ENCODE measurements at places on chromosomes 6 and 20. TPM values are rescaled to one million over a fixed set of nuclear protein-coding genes. Genes with fewer than 3 reads are reported as not detected.

Gene NKX2-2
- not detected for total RNA-seq

Gene VGLL2
- not detected for total RNA-seq

Gene SRMS
- total RNA-seq = 0.63 TPM

Gene ZFP64
- 16.2 TPM for total RNA-seq

Gene DCDC2
- total RNA-seq = 0.11 TPM

Gene CYB5R4
- 5.6 TPM for total RNA-seq

Gene BACH2
- 7.0 TPM for total RNA-seq

- no peaks in the 10 kb centered on the region for H3K36me3 ChIP-seq
- H3K27ac ChIP-seq = no peak overlapping the region
- H3K4me1 ChIP-seq = peaks cover 22% of the 10 kb centered on the region
- H3K4me3 ChIP-seq = no peak overlapping the region
- peak; percentile 25 for DNase-seq
Observed at GRCh38 chr6:2158596-2159271, 86.7 kb downstream of the GMDS start.

DNA sequence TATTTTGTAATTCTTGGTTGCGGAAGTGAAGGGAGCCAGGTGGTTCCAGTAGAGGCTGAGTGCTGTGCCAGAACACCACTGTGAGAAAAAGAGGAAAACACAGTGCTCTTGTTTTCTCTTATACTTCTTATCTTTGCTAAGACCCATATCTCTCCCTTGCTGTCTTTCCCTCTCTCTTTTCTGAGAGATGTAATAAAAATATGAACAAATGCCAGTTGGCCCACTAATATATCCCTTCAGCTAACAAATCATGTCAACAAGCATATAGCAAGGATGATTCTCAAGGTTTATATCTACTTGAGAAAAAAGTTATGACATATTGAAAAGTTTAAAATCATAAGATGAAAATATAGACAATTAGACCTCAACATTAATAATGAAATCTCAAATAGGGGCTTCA, 758.3 kb downstream of the HDGFL1 start:
- no peak for DNase-seq
- no peak overlapping the region for H3K4me3 ChIP-seq
- H3K36me3 ChIP-seq = no peaks in the 10 kb centered on the region
- no peaks in the 10 kb centered on the region for H3K4me1 ChIP-seq
- no peaks in the 10 kb centered on the region for H3K27me3 ChIP-seq

DNA sequence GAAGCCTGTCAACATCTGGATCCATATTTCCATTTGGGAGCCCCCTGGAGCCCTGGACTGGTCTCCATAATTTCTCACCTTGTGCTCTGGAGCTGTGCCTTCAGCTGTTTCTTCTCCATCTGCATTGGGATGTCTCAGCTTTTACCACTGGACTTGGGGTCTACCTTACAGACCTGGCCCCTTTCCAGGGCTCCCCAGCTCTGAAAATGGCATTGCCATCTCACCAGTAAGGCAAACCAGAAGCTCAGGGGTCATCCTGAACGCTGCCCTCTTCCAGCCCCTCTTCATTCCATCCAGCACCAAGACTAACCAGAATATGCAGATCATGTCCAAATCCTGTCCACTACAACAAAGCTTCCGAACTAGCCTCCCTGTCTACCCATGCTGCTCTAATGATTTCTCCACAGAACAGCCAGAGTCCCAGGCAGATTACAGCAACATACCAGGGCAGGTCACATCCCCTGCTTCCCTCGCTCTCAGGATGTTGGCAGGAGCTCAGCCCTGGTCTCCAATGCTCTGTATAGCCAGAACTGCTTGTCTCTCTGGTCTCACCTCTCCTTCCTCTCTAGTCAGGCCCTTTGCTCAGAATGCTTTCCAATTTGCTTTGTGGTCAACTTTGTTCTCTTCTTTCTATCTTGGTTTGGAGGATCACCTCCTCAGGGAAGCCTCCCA, 17.7 kb upstream of the NNAT start:
- H3K27me3 ChIP-seq = no peaks in the 10 kb centered on the region
- H3K4me3 ChIP-seq = no peak overlapping the region
- peaks cover 8% of the 10 kb centered on the region for H3K36me3 ChIP-seq
- peaks cover 6% of the 10 kb centered on the region for H3K4me1 ChIP-seq

DNA sequence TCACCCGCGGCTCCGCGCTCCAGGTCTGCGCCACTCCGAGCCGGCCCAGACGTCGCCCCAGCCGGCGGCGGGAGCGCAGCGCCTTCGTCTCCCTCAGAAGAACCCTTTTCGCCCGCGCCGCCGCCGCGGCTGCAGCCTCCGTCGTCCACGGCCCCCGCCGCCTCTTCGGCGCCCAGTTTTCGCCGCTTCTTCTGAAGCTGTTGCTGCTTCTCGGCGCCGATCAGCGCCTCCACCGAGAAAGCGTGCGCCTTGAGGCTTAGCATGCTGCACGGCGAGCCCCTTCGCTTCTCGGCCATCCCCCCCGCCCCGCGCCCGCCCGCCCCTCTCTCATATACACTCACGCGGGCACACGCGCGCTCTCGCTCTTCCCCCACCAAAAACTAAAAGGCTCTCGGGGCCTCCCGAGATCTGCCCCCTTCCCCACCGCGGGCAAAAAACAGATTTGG, 489 bp downstream of the TBX18 start:
- no peaks in the 10 kb centered on the region for H3K4me1 ChIP-seq
- H3K27ac ChIP-seq = no peak overlapping the region
- no peak for DNase-seq
- no peaks in the 10 kb centered on the region for H3K36me3 ChIP-seq
- H3K27me3 ChIP-seq = peaks cover 78% of the 10 kb centered on the region

- no peaks in the 10 kb centered on the region for H3K36me3 ChIP-seq
- H3K4me3 ChIP-seq = no peak overlapping the region
- H3K27me3 ChIP-seq = peaks cover 22% of the 10 kb centered on the region
- H3K4me1 ChIP-seq = no peaks in the 10 kb centered on the region
Observed at GRCh38 chr6:116465246-116465645, 4.1 kb downstream of the CALHM6 start.

DNA sequence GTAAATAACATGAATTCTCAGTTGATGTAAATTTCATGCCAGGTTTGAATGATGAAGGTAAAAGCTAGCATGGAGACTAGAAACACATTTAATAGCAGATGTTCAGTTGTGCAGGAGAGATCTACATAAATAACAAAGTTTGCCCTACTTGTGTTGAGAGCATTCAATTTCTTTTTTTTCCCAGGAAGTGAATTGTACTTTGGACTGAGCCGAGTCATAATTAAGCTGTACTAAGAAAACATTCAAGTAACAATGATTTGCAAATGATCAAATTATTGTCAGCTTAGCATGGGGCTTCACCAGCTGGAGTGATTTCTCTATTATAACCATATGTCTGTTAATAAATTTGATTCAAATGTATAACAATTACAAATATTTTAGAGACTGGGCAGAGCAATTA, 893.5 kb upstream of the MAP3K7 start:
- no peak overlapping the region for H3K27ac ChIP-seq
- H3K36me3 ChIP-seq = no peaks in the 10 kb centered on the region
- H3K4me1 ChIP-seq = peaks cover 12% of the 10 kb centered on the region

DNA sequence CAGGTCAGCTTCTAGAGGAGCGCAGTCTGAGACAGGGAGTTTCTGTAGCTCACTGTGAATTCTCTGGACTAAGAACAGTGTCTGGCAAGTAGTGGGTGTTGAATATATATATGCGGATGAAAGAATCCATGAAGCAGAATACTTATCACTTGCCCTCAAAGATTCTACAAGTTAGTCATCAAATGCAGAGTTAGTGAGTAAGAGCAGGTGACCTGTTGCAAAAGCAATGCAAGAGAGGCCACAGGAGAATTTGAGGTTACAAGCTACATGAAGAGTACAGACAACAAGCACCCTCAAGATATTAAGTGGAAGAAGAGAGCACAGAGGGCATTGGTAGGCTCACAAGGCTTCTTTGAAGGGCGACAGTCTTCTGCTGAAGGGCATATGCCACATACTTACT, 103.4 kb upstream of the BTBD3 start:
- H3K27ac ChIP-seq = no peak overlapping the region
- no peaks in the 10 kb centered on the region for H3K27me3 ChIP-seq
- DNase-seq = peak; percentile 59
- H3K36me3 ChIP-seq = no peaks in the 10 kb centered on the region
- peaks cover 26% of the 10 kb centered on the region for H3K4me1 ChIP-seq

DNA sequence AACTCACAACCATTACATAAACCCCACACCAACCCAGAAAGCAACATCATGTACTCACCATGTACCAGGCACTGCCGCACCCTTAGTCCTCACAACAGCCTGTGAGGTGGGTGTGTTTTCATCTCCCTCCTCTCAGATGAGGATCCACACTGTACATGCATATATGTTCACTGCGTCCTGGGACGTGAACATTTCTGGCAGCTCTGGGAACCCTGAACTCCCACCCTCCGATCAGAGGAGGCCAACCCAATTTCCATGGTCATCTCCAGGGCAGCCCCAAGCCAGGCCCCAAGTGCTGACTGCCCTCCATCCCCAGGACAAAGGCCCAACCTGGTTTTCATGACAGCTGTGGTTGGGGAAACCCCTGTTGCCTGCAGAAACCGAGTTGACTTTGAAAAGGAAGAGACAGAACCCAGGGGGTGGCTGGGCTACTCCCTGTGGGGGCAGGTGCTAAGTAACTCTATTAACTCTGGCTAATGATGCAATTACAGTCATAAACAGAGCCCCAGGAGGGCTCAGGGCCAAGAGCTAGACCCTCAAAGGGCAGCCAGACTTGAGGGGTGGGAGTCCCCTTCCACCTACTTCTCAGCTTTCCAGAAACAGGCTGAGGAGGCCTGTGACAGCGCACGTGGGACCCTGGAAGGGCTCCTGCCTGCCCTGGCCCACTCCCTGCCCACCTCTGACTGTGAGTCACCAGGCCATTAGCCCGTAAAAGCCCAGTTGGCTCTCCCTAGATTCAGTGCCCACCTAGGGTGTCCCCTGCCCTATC, 2.6 kb downstream of the TFEB start:
- peaks cover 11% of the 10 kb centered on the region for H3K4me1 ChIP-seq
- H3K36me3 ChIP-seq = no peaks in the 10 kb centered on the region
- no peak overlapping the region for H3K27ac ChIP-seq
- no peaks in the 10 kb centered on the region for H3K27me3 ChIP-seq

- H3K27ac ChIP-seq = no peak overlapping the region
- no peak for DNase-seq
- H3K4me3 ChIP-seq = no peak overlapping the region
- peaks cover 19% of the 10 kb centered on the region for H3K27me3 ChIP-seq
Observed at GRCh38 chr20:62820208-62820961, 3.5 kb downstream of the COL9A3 start.

- H3K4me3 ChIP-seq = no peak overlapping the region
- H3K4me1 ChIP-seq = no peaks in the 10 kb centered on the region
- H3K27ac ChIP-seq = no peak overlapping the region
- peaks cover 27% of the 10 kb centered on the region for H3K27me3 ChIP-seq
- DNase-seq = no peak
Observed at GRCh38 chr6:166296035-166296883, 11.9 kb downstream of the PRR18 start.

DNA sequence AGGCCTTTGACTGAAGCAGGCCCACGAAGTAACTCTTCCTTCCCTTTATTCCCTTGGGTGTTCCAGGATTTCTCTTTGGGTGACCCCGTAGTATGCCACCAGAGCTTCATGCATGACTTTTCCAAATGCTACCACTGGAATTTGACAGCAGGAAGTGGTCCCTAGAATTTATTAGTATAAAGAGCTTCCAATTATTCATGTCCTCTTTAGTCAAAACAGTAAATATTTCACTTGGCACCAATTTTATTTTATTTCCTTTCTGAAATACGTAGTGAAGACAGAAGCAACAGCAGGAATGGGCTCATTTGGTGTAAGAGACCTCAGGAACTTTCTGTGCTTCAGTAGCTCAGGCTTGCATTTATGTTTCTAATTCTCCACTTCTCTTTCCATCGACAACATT, 151.3 kb downstream of the LCA5 start:
- no peak overlapping the region for H3K4me3 ChIP-seq
- peaks cover 27% of the 10 kb centered on the region for H3K4me1 ChIP-seq
- peak overlapping the region; percentile 89 for H3K27ac ChIP-seq
- no peaks in the 10 kb centered on the region for H3K27me3 ChIP-seq

DNA sequence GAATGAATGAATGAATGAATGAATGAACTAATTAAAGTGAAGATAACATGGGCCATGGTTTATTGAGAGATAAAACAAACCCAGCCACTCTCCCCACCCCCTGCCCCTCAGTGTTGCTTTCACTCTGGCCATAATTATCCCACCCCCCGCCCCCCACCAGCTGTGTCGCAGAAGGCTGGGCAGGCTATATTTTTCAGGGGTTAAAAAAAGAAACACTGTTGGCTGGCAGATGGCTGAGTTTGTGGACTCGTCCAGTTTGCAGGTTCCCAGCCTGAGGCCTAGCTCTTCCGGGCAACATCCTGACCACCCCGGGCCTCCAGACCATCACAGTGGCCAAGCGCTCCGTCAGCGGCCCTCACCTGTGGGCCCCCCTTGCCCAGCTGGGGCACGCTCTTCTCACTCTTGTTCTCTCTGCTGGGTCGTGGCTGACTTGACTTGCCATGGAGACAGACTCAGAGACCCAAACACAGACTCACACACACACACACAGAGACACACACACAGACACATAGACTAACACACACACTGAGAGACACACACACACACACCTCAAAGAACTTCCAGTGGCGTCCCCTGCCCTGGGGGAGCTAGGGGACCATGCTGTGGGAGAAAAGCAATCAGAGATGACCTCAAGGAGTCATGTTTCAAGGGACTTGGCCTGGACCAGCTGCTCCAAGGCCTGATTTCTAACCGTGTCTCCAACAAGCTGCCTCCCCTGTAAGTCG, 2.2 kb upstream of the GRM4 start:
- H3K36me3 ChIP-seq = no peaks in the 10 kb centered on the region
- peaks cover 43% of the 10 kb centered on the region for H3K27me3 ChIP-seq
- H3K4me1 ChIP-seq = no peaks in the 10 kb centered on the region
- H3K4me3 ChIP-seq = no peak overlapping the region
- no peak overlapping the region for H3K27ac ChIP-seq

DNA sequence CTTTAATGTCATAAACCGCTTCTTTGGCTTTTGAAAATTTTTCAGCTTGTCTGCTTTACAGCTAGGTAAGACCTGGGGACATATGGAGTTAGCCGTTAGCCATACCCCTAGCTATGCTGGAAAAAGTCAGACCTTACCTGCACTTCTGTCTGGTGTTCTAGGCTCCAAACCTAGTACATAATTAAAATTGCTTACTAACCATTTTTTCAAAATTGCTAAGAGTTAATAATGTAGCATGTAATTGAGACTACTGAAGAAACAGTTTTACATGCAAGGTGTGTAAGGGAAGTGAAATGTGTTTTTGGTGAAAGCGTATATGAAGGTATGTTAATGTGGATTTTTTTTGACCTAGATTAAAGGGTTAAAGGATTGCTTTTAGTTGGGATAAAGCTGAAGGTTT, 336.9 kb downstream of the RNF144B start:
- no peaks in the 10 kb centered on the region for H3K36me3 ChIP-seq
- H3K27ac ChIP-seq = no peak overlapping the region
- no peaks in the 10 kb centered on the region for H3K4me1 ChIP-seq
- peaks cover 32% of the 10 kb centered on the region for H3K27me3 ChIP-seq
- DNase-seq = no peak

DNA sequence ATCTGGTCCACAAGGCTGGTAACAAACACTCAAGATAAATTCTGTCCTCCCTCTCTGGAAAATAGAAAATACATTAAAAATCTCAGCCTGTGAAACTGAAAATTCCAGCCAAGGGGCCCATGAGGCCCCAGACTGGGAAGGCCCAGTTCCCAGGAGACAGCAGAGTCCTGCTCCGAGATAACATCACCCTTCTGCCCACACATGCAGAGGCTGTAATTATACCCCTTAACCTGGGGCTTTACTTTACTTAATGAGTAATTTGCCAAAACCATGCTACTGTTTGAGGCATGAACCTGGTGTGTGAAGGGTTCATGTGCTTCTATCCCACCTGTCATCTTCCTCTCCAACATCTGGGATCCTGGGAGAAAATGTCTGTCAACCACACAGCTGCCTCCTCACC, 398.9 kb upstream of the SULF2 start:
- no peak overlapping the region for H3K27ac ChIP-seq
- peaks cover 30% of the 10 kb centered on the region for H3K4me1 ChIP-seq
- DNase-seq = no peak
- H3K36me3 ChIP-seq = no peaks in the 10 kb centered on the region
- no peaks in the 10 kb centered on the region for H3K27me3 ChIP-seq

All from PC-3 (cell line).